HuH-7 (cell line): ENCODE measurements at places on chromosomes 16 and 17.

GRCh38 chr17:8072729-8073461 lies 14.6 kb downstream of the ALOX12B start:
- DNase-seq: no peak

GRCh38 chr17:82983510-82984248 lies 95.7 kb upstream of the METRNL start:
- DNase-seq: no peak

DNA sequence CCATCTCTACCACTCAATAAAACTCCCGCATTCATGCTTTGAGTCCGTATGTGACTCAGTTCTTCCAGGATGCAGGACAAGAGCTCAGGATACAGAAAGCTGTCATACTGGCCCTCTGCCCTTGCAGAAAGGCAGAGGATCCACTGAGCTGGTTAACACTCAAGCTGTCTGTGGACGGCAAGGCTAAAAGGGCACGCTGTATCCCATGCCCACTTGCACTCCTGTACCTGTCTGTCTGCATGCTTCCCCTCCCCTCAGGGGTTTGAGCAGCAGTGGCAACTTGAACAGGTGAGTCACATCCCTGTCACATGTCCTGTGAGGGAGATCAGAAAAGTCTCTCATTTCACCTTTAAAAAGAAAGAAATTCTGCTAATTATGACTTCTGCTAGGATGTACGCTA lies 293.8 kb downstream of the HS3ST3B1 start:
- no peak for DNase-seq

DNA sequence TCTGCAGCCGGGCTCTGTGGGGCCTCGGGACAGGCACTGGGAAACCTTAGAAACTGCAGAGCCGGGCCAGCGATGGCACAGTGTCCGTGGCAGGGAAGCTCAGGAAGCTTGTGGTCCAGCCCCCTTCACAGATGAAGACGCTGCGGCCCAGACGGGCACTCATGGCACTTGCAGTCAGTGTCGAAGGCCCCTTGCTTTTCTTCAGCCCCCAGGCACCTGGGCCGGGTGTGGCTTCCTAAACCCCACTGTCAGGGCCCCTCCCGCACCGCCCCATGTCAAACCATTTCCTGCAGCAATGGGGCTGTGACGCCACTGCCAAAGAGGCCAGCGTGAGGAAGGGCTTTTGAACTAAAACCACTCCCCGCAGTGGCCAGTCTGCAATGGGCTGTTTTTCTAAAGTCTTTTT lies 164.0 kb downstream of the LAT start:
- no peak for DNase-seq

DNA sequence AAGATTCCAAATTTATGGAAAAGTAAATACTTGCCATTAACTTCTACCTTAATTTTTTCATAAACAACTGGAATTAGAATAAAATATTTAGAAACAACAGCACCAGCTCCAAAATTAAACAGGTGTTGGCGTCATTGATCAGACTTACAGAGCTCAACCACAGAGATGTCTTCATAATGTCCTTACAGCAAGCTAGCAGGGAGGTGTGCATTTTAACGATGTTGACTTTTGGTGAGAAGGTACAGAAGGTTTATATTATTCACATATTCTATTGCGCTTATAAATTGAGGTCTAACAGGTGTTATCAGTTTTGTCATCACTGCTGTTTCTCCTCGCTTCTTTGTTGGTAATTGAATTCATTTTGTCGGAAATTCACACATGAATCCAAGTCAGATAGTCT lies 226.2 kb upstream of the CA10 start:
- no peak for DNase-seq
